Sciatic nerve (tissue), 2 donors: ENCODE measurements at places on chromosomes 12 and 14. TPM values are rescaled to one million over a fixed set of nuclear protein-coding genes. Genes with fewer than 3 reads are reported as not detected.
A peak's percentile ranks its signal among the peaks of the same experiment; 100 is the strongest.

TSHR gene
- total RNA-seq, result 3.7 TPM

TGM1 gene
- total RNA-seq, result 13.2 TPM

FAM216A gene
- total RNA-seq, result 5.8 TPM

B4GALNT3 gene
- 28.8 TPM for total RNA-seq

NAB2 gene
- 52.7 TPM for total RNA-seq

ASCL1 gene
- total RNA-seq, result not detected

TBK1 gene
- 29.9 TPM for total RNA-seq

EML1 gene
- 59.0 TPM for total RNA-seq

GNS gene
- total RNA-seq, result 82.8 TPM

DNA sequence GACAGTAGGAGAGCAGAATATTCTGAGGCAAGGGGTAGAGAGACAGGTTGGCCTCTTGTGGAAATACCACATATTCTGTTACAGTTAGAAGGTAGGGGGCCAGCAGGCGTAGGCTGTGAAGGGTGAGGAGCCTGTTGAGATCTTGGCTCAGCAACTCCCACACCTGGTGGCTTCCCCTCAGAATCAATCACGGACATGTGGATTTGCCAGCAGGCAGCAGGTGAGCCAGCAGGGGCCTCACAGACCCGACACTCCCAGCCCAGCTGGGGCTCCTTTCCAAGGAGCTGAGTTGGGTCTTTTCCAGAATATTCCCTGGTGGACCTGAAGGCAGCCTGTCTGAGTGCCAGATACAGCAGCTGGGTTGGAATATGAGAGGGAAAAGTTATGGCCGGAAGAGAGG, 150.0 kb upstream of the CRY1 start:
- no peak for DNase-seq

GRCh38 chr14:100864206-100864605, 38.3 kb downstream of the MEG3 start:
- peak; percentile 36 for DNase-seq

GRCh38 chr14:76918256-76918781, 92.1 kb downstream of the LRRC74A start:
- peak; percentile 78 for DNase-seq

DNA sequence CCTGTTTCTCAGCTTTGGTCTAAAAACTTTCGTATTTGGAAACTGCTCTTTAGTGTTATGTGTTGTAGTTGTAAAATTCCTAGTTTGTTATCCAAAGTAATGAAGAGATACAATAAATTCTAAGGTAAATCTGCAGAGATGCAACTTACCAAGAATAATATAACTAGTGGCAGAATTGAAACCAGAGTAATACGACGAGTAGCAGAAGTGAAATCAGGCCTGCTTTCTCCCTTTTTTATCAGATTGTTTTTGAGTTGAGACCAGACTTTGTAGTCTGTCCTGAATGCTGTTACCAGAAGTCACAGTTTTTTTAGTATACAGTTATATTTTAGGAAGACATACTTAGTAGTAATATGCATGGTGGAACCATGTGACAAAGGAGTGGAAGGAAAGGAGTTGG, 12.5 kb downstream of the PAPOLA start:
- DNase-seq, result no peak

GRCh38 chr14:80477388-80478160, 266.3 kb upstream of the DIO2 start:
- no peak for DNase-seq

- no peak for DNase-seq
Observed at GRCh38 chr12:118297284-118297683, 75.4 kb downstream of the TAOK3 start.

- no peak for DNase-seq
Observed at GRCh38 chr14:62409169-62409568, 636.1 kb downstream of the KCNH5 start.

DNA sequence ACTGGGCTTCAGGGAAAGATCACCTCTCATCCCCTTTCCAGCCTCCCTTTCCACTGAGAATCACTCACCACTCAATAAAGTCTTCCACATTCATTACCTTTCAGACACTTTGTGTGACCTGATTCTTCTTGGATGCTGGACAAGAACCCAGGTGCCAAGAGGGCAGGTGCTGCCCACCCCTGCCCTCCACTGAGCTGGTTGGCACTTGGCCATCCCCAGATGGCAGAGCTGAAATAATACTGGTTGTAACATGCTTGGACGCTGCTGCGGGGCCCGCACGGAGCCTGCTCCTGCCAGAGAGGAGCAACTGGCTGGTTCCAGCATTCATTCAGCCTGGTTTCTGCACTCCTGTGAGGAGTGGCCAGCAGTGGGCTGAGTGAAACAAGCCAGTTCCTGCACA, 386.7 kb upstream of the CCDC196 start:
- no peak for DNase-seq

- no peak for DNase-seq
Observed at GRCh38 chr14:71698027-71698426, 234.2 kb upstream of the RGS6 start.

DNA sequence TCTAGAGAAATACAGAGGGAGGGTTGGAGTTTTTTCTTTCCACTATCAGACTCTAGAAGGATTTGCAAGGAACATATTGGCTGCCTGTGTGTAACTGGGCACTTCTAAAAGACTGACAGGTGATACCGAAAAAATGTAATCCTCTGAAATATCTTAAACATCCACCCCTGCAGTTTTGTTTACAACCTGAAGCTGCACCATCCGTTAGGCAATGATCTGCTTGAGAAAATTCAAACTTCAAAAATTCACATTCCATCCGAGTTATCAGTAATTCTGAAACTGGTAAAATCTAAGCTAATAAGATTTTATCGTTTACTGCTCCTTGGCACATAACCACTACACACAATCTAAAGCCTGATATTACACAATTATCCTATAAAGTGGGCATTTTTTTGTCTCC, 528.6 kb downstream of the FUT8 start:
- DNase-seq, result no peak

DNA sequence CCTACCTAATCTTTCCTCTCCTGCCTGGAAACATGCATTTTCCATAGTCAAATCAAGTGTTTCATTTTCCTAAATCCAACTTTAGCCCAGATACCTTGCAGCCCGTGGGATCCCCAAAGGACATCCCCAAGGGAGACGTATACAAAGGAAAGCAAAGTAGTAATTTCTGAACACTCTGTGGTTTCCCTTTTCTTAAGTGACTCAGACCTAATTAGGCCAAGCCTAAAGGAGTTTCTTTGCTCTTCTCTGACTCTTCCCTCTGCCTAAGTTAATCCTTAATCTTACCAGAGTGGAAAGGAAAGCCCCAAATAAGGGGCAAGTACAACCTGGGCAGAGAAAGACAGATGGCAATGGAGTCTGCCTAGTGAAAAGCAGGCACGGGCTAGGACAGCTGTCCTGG, 250.3 kb downstream of the SPTSSA start:
- DNase-seq, result no peak

GRCh38 chr14:52950410-52950897, 396 bp downstream of the FERMT2 start:
- DNase-seq, result peak; percentile 78

GRCh38 chr12:84157170-84157569, 755.4 kb downstream of the SLC6A15 start:
- DNase-seq, result no peak

DNA sequence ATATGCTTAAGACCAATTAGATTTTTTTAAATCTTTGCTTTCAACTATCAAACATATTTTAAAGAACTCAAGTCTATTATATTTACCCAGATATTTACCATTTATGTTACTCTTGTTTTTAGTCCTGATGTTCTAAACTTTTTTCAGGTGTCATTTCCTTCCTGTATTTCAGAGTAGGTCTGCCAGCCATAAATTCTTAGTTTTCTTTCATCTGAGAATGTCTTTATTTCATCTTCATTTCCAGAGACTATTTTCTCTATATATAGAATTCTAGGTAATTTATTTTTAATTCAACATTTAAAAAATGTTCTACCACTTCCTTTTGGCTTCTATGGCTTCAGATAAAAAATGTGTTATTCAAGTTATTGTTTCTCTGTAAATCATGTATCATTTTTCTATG, 218.2 kb upstream of the AMIGO2 start:
- DNase-seq, result no peak

DNA sequence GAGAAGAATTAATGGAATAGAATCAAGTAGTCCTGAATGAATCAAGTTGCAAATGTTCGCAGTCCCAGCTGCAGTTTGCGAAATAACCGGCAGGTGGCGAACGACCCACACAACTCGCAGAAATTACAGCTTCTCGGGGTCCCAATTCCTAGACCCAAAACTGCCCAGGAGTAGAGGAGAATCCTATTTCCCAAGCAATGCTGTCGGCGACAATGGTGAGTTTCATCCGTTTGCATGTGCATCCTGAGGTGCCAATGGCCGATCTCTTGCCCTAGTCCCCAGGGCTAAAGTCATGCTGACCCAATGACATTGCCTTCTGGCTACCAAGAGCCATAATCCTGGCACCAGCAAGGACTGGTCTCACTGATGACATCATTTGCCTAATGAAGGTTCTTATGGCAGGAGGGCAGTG, 8.5 kb upstream of the ASCL1 start:
- DNase-seq, result peak; percentile 70

- no peak for DNase-seq
Observed at GRCh38 chr12:57128519-57129247, 400 bp downstream of the LRP1 start.

DNA sequence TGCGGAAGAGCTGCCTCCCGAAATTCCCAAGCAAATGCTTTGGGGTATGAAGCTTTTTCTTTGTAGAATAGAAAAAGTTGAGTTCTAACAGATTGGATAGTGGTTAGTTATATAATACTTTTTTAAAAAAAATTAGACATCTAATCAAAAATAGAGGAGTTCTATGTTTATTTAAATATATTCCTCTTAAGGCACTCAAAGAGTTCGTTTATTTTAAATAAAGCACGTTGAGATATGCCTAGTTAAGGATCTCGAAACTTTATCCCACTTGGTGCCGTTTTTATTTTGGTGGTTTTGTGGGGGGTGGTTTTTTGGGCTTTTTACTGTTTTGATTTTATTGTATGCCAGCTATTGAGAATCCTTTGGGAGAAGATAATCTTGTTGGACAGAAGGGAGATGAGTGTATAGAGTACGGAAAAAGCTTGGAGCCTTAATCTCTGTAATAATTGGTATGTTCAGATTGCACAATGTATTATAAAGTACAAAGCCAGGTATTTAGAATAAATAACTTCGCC, 10.7 kb upstream of the SNAPC1 start:
- no peak for DNase-seq

GRCh38 chr14:96614481-96614881, 112.3 kb downstream of the PAPOLA start:
- DNase-seq, result no peak
